ENCODE measurements at places on chromosomes 16 and 17.

- DNase-seq, result no peak
These were observed 77.0 kb downstream of the CDH11 start for GRCh38 chr16:65044873-65045272.

GRCh38 chr16:77951788-77952187 lies 70.6 kb upstream of the CLEC3A start:
- DNase-seq, result peak; percentile 60

GRCh38 chr17:37829592-37830123 lies 84.8 kb upstream of the HNF1B start:
- no peak for DNase-seq

DNA sequence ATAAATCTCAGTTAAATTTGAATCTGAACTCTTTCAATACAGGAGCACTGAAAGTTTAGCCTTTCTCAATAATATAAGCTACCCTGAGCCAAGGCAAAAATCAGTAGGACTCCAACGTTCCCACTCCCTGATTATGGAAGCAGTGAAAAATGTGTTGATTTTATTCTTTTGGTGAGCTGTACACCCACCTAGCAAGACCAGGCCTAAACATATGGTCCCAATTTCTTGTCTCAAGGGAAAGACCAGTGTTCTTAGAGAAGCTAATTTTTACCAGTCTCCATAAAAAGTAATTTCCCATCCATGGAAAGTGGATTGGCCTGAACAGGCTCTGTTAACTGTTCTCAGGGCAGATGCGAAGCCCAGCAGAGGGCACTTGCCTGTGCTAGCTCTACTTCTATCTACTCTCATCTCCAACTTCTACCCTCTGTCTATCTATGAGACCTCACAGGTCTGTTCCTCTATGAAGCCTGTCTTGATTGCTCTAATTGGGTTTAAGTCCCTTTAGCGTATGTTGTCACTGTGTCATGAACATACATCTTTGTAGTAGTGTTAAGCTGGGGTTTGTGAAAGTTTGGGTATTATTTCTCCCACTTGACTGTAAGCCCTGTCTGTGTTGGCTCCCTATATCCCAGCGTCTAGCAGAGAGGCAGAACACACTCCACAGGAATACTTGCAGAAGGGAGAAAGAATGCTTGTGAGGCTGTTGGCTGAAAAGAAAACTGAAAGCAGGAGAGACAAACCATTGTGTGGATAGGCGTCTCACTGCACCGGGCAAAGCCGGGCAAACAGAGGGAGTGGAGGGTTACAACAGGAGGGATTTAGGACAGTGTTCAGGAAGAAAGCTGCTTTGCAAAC lies 167.1 kb upstream of the MAF start:
- peak; percentile 42 for DNase-seq

DNA sequence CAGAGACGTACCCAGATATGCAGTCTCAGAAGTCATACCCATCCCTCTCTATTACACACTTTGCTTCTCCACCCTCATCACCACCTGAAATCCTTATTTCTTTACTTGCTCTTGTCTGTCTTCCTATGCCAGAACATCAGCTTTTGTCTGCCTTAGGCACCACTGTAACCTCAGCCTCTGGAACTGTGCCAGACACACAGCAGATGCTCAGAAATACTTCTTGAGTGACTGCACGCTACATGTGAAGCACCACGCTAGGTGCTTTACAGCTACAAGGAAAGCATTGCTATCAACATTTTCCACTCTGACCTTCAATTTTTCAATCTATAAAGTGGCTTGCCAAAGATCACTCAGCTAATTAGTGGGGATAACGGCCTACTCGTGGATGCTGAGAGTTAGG lies 226.8 kb downstream of the CHD9NB start:
- DNase-seq, result peak; percentile 81

DNA sequence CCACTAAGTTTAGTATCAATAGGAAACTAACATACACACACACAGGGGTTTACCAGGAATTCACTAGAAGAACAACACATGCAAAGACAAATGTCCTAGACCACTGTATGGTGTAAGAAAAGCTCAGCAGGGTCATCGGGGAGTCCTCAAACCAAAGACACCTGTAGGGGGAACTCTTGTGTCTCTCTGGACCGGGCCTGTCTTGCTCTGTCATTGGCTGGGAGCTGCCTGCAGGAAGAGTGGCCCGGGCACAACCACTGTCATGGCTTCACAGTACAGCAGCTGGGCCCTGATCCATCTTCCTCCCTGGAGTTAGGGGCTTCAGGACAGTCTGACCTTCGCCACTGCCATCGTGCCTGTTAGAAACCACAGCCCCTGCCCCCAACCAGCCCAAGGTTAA lies 263.6 kb upstream of the DYNLRB2 start:
- DNase-seq, result no peak

- DNase-seq, result no peak
These were observed 2.1 kb upstream of the USP32 start for GRCh38 chr17:60393840-60394723.

- no peak for DNase-seq
These were observed 1.7 kb downstream of the AOC2 start for GRCh38 chr17:42845918-42846593.

GRCh38 chr17:79670537-79671084 lies 59.8 kb upstream of the RBFOX3 start:
- DNase-seq, result no peak

All from NCI-H510A treated with DMSO at 0.1 percent for 48 hours (cell line).